ENCODE measurements at places on chromosomes 2 and 18.

GRCh38 chr18:49273241-49273880 is 187.1 kb downstream of the DYM start:
- DNase-seq = no peak

DNA sequence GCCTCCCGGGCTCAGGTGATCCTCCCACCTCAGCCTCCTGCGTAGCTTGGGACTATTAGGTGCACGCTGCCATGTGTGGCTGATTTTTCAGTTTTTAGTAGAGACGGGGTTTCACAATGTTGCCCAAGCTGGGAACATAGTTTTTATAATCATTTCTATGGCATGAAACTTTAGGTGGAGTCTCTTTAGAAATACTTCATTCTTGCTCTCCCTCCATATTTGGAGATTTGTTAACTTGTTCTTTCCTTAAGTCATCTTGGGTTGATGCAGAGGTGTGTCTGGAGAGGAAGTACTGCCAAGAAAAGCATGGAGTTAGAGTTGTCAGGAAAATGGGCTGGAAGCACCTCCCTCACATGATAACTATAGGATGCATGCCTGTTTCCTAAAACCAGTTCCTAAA is 17.4 kb downstream of the ZNF532 start:
- no peak for DNase-seq

DNA sequence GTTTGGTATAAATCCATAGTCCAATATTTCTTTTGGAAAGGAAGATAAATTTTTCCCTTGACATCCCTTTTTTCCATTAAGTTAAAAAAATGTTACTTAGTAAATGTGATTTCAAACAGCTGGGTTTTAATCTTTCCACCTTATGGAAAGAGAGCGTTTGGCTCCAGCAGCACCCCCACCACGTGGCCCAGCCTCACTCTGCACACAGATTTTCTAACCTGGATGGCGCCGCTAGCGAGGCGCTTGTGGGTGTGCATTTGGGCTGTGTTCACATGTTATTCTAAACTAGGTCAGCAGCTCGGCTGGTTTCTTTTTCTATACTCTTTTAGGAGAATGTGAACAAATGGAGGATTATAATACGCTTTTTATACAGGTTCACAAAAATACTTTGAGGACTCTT is 218.0 kb downstream of the LDLRAD4 start:
- no peak for DNase-seq

DNA sequence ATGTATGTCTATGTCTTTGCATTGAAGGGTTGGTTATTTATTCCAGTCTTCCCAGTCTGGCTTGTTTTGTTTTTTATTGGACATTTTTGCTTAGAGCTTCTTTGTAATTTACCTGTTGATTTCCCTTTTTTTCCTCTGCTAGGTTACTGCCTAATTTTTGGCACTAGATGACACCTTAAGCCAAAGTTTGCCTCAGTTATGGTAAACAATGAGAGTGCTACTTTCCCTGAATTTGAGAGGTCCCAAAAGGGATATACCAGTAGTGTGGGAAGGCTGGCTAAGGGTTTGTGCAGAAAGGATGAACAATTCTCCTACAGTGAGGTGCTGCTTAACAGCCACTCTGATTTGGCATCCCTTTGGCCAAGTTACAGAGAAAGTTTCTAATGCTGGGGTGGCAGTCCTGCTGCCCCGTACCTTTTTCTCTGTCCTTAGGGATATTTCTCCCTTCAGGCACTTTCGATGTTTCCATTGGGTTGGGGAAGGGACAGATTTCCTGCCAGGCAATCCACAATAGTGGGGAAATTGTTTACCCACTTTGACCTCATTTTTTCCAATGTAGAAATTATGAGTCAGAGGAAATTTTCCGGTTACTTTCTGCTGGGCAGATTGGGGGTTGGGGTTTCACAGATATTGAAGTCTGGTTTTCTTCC is 354.9 kb downstream of the PTPRM start:
- no peak for DNase-seq

DNA sequence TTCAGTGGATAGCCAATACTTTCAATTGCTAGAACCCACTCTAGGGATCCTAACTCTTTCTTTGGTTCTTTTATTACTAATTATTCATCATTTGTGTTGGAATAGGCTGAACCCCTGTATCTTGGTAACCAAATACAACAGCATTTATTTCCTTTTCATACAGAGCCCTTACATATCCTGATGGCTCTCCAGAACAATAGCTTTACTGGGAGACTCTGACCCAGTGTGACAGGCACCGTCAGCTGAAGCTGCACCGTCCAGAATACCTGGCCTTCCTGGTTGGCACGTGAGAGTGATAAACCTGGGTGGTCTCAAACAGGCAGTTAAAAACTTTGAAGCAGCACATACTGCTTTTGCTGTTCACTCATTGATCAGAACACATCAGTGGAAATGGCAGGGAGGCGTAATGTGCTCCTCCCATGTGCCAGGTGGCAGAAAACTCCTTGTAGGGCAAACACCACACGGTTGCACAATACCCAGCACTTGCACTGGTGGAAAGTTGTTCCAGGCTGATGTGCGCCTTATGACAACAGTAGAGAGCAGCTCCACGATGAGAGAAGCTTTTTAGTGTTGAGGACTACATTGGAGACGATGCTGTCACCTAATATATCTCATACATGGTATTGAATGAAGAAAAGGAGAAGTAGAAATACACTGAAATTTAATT is 456.2 kb downstream of the PARD3B start:
- DNase-seq = no peak

- no peak for DNase-seq
Observed at GRCh38 chr2:8370258-8370802, 311.5 kb upstream of the ID2 start.

GRCh38 chr2:196391149-196391479 is 219.7 kb upstream of the STK17B start:
- no peak for DNase-seq

DNA sequence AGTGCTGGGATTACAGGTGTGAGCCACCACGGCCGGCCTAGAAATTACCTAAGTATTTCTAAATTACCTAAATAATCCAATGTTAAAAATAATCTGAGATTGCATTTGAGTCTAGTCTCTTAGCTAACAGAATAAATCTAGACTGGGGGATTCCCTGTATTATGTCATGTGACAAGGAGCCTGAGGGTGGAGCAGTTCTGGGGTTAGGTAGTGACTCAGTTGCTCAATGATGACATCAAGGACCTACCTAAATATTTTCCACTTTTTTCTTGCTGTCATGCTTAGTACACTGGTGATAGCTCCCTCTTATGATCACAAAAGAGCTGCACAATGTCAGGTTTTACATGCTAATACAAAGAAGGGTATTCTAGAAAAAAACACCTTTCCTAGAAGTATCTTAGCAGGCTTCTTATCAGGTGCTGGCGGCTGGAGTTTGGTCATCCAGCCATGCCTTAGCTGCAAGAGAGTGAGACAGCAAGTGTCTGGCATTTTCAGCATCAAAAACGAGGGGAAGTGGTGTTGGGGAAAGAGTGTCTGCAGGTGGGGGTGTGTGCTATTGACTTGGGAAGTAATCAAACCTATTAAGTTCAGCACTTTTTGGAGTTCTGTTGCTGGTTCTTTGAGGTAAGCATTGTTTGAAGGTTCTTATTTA is 17.5 kb upstream of the CEP192 start:
- no peak for DNase-seq
